ENCODE measurements at places on chromosomes 13 and 19.

GRCh38 chr19:4510435-4511255 lies 7.6 kb downstream of the PLIN4 start:
- DNase-seq, result no peak

- no peak for DNase-seq
These were observed 25.4 kb upstream of the ZMYM5 start for GRCh38 chr13:19888799-19889198.

- DNase-seq, result no peak
These were observed 9.1 kb downstream of the NOP53 start for GRCh38 chr19:47754206-47755064.

GRCh38 chr13:110447058-110447511 lies 114.4 kb downstream of the RAB20 start:
- DNase-seq, result no peak

DNA sequence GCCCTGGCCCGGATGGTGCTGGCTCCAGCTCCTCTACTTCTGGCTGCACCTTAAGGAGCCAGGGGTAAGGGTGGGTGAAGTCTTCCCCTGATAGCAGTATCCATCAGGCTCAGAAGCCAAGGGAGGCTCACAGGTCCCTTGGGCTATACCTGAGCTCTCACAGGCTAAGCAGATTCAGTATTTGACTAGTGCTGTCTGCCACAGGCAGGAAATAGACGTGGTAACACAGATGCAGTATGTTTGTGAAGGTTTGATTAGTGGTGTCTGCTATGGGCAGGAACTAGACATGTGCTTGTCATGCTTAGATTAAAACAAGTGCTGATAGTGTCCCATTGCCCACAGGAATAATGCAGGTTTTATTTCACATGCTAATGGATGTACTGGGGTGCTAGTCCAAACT lies 4.0 kb downstream of the SYT5 start:
- no peak for DNase-seq

DNA sequence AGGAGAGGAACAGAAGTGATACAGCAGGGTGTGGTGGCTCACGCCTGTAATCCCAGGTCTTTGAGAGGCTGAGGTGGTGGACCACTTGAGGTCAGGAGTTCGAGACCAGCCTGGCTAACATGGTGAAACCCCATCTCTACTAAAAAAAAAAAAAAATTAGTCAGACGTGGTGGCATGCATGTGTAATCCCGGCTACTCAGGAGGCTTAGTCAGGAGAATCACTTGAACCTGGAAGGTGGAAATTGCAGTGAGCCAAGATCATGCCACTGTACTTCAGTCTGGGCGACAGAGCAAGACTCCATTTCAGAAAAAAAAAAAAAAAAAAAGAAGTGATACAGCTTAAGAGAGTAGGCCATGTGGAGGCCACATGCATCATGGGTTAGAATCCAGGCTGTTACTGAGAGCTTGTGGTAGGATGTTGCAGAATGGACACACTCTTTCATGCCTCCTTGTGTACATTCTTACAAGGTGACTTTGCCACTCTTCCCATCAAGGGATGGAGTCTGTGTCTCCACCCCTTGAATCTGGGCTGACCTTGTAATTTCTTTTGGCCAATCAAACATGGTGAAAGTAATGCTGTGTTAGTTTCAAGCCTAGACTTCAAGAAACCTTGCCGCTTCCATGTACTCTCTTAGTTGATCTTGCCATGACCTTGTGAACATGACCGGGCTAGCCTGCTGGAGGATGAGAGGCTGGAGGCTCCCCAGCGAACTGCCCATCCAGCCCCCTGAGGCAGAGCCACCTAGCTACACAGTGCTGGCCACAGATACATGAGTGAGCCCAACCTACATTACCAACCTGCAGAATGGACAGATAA lies 12.3 kb downstream of the FAM187B start:
- DNase-seq, result no peak

- peak; percentile 45 for DNase-seq
These were observed 36.0 kb upstream of the NEK3 start for GRCh38 chr13:52195401-52195837.

DNA sequence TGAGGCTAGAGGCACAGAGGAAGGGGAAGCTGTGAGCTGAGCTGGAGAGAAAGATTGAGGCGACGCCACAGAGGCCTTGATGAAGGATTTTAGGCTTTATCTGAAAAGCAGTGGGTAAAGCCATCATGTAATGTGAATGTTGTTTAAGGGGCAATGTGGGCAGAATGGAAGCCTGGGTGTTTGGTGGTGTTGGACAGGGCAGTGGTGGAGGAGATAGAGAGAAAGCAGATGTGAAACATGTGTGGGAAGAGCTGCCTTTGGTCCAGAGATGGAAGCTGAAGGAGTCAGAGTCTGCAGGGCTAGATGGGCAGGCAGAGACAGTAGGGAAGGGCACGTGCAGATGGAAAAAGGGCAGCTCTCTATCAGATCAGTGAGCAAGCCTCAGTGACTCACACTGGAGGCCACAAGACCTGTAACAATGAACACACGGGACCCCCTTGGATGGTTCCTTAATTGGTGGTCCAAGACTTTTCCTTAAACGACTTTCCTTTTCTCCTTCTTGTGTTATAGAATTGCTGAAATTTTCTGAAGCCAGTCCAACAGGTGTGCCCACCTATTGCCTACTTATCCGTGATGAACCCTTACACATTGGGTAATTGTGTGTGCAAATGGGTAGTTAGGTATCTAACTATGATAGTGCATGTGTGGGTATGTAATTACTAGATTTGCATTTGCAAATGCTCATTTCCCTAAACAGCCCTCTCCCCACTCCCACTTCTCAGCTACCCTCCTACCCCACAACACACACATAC lies 21.7 kb downstream of the ZNF536 start:
- no peak for DNase-seq

GRCh38 chr19:55486971-55487923 lies 989 bp upstream of the SSC5D start:
- peak; percentile 79 for DNase-seq

GRCh38 chr19:1324806-1325567 lies 39.3 kb downstream of the EFNA2 start:
- no peak for DNase-seq

DNA sequence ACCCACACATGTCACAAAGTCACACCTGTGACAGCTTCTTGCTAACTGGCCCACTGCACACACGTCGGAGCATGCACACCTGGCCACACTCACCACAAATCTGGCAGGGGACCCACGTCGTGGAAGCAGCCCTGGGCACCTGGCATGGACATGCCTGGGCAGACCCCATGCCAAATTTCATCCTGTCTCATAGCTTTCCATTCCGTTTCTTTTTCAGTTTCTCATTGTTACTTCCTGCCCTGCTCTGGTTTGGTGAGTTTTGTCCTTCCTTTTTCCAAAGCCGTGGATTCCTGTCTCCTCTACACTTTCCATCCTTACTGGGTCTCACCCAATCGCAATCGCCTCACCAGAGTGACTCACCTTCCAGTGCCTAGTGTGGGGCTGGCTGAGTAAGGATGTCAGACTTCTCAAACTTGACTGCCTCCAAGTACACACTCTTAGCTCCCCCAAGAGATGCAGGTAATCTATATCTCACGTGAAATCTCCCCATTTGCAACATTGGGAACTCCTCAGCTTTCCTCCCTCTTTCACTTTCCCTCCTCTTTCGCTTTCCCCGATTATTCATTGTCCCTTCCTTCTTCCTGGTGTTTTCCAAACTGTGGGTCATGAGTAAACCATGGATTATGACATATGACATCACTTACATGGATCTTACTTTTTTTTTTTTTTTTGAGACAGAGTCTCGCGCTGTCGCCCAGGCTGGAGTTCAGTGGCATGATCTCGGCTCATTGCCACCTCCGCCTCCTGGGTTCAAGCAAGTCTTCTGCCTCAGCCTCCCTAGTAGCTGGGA lies 1.6 kb upstream of the BBC3 start:
- no peak for DNase-seq

DNA sequence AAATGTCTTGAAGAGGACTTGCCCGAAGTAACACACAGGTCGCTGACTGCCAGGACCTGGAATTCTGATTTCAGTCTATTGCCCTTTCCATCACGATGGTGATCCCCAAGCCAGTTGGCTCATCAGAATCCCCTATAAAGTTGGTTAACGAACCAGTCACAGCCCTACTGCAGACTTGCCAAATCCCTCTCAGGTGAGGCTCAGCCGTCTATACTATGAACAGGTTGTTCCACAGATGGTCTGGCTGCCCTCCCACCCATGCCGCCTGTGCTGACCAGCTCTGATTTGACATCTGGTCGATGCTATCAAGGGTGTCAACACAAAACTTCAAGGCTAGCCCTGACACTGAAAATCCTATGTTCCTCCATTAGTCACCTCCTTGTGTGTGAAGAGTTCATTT lies 90.0 kb downstream of the RNASEH2B start:
- DNase-seq, result no peak

DNA sequence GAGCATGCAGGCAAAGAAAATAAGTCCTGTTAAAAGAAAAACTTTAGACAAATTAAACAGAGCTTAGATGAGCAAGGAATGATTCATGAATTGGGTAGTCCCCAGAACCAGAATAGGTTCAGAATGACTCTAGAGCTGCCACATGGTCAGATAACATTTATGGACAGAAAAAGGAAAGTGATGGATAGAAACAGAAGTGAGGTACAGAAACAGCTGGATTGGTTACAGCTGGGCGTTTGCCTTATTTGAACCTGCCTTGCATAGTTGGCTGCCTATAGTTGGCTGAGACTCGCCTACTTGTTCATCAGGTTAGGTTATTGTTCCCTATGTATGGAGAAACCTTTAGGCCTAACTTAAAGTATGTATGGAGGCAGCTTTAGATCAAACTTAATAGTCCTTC lies 35.4 kb downstream of the WDFY2 start:
- DNase-seq, result no peak

- no peak for DNase-seq
These were observed 11.6 kb downstream of the TMPRSS9 start for GRCh38 chr19:2371656-2372055.

- DNase-seq, result no peak
These were observed 2.8 kb upstream of the CRYL1 start for GRCh38 chr13:20528452-20528851.

- DNase-seq, result no peak
These were observed 476.6 kb downstream of the IRS2 start for GRCh38 chr13:109309625-109310363.

- no peak for DNase-seq
These were observed 443 bp downstream of the TBXA2R start for GRCh38 chr19:3606174-3606689.

DNA sequence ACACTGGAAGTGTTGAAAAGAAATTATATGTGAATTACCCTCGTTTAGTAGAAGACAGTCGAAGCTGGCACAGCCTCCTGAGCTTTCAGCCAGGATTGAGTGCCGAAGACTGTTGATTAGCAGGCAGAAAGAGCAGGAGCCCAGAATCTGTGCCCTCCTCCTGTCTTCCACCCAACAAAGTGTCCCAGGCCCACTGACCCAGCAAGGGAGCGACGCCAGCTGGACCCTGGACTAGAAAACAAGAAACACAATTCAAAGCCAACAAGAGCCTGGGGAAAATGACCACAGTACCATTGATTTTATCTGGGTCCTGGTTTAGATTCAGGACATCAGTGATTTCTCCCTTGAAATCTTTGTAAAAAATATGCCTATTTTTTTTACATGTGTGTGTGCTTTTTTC lies 120.7 kb downstream of the RXFP2 start:
- DNase-seq, result no peak

DNA sequence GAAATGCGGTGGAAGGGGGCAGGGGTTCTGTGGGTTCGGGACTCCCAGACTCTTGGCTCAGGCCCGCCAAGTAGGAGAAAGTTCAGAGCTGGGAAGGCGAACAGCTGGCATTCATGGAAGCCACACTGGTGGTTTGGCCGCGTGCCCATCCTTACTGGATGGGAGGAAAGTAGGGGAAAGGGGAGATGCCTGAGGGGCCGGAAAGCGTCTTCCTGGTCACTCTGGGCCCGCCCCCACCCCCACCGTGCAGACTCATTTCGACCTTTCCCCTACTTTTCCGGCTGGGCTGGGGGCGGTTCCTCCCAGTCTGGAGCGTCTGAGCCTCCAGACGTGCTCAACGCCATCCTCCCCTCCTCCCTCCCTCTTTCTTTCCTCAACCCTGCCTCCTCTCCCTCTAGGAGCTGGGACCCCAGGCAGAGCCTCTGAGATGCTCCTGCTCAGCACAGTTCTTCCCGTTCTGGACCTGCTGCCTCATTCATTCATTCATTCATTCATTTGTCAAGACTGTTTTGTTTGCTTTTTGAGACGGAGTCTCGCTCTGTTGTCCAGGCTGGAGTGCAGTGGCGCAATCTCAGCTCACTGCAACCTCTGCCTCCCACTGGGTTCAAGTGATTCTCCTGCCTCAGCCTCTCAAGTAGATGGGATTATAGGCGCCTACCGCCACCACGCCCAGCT lies 3.5 kb downstream of the ANGPTL4 start:
- DNase-seq, result peak; percentile 94

DNA sequence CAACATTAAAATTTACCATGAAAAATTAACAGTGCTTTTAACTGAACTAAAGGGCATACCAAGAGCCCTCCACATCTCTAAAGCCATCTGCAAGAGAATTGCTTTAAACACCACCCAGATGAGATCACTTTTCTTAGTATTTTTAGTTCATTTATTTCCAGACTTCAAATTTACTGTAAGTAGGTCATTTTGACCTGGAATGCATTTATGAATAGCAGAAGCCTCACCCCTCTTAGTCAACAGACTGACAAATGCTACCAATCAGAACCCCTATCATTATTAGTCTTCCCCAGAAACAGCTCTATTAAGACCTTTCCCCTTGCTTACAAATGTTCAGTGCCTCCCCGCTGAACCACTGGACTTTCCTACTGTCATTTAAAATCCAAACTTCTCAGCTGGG lies 27.3 kb downstream of the RUBCNL start:
- no peak for DNase-seq

GRCh38 chr13:77521595-77522367 lies 13.7 kb upstream of the SCEL start:
- DNase-seq, result no peak

GRCh38 chr19:56071151-56071550 lies 49.9 kb downstream of the ZNF787 start:
- DNase-seq, result no peak

DNA sequence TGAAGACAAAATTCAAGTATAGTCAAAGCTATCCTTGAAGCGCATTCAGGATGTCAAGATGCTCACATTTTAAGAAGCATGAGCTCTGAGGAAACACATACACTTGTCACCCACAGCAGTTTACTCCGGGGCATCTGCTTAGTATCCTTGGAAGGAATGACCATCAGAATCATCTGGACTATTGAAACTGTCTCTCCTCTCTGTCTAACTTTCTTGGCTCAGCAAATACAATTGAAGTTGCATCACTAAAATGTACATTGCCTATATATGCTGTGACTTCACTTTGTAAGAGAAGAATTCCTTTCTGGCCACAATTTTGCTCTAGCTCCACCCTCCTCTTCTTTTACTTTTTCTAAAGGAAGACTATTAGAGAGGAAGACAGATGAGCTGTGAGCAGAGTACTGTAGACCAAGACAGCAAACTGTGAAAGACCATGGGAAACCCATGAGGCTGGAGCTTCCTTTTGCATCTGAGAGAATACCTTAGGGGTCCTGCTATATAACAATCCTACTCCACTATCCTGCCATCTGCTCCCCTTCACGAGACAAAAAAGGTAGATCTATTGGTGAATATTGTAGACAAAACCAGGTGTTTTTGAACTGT lies 906.3 kb downstream of the PCDH9 start:
- no peak for DNase-seq
